ENCODE measurements at places on chromosomes 12 and 14.

DNA sequence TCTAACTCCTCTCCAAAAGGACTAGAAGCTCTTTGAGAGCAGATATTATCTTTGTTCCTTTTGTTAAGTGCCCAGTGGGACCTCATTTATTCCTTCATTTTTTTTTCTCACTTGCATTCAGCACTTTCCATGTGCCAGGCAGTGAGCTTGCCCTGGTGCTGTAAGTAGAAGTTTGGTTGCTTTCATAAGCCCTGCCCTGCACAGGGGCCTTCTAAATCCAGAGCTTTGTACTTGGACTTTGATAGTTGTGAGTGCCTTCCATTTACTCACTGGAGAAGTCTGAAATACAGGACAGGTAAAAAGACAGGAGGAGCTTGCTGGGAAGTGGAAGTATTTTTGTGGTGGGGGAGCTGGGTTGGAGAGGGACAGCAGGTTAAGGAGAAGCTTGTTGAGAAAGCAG, 56.7 kb upstream of the PTCSC3 start:
- DNase-seq, result no peak

- peak; percentile 46 for DNase-seq
Observed at GRCh38 chr14:88614218-88614907, 51.5 kb downstream of the ZC3H14 start.

GRCh38 chr14:23932639-23933038, 20.9 kb upstream of the DHRS4 start:
- no peak for DNase-seq

- DNase-seq, result no peak
Observed at GRCh38 chr12:30364822-30365221, 330.8 kb downstream of the IPO8 start.

DNA sequence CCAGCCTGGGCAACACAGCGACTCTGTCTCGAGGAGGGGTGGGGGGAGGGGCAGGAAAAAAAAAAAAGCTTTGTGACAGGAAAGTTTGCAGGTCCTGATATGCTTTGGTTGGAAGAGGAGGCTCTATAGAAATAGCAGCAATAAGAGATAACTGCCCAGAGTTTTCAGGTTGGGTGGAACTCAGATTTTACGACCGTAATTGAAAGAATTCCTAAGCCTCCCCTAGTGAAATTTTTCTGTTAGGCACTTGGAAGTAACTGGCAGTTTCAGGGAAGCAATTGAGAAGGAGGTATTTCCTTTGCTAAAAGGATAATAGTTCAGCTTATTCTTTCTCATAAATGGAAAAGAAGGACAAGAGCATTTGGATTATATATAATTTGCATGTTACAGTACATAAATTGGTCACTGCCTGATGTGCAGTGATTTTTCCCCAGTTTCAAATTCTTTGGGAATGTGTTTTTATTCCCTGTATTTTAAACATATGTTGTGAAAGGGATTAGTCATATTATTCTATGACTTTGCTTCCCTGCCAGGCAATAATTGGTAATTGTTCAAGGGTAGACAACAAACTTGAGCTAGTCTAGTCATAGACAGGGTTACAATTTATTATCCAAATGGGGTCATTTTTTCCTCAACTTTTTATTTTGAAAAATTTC, 452.8 kb downstream of the AEBP2 start:
- no peak for DNase-seq

GRCh38 chr12:19761463-19761862, 322.2 kb downstream of the AEBP2 start:
- DNase-seq, result no peak

DNA sequence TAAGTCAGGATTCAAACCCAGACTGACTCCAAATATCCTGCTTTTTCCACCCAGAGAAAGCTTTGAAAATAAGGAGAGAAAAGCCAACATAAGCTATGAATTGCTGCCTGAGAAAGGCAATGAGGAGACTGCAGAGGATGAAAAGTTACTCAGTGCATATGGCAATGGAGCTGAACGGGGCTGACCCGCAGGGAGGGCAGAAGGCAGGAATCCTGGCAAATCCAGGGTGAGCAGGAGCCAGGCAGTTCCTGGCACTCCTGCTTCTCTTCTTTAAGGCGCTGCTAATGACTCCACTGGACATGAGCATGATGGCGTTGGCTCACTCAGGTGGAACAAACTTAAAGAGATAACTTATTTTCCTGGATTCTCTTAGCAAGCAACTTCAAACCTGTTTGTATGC, 95.2 kb upstream of the TMCC3 start:
- no peak for DNase-seq

DNA sequence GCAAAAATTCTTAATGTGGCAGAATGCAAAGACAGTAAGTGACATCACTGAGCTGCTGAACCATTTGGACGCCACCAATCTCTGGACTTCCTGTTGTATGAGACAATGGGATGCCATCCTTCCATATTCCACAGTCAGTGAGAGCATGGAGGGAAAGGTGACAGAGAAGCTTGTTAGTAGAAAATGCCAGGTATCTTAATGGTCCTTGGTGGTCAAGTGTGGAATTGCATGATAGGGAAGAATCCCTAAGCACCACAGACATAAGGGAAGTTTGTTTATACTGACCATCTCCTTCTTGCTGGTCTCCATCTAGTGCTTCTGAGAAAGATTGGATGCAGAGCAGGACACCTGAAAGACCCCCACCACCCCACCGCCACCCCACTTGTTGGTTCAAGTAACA, 1410.0 kb upstream of the TMEM132C start:
- no peak for DNase-seq

DNA sequence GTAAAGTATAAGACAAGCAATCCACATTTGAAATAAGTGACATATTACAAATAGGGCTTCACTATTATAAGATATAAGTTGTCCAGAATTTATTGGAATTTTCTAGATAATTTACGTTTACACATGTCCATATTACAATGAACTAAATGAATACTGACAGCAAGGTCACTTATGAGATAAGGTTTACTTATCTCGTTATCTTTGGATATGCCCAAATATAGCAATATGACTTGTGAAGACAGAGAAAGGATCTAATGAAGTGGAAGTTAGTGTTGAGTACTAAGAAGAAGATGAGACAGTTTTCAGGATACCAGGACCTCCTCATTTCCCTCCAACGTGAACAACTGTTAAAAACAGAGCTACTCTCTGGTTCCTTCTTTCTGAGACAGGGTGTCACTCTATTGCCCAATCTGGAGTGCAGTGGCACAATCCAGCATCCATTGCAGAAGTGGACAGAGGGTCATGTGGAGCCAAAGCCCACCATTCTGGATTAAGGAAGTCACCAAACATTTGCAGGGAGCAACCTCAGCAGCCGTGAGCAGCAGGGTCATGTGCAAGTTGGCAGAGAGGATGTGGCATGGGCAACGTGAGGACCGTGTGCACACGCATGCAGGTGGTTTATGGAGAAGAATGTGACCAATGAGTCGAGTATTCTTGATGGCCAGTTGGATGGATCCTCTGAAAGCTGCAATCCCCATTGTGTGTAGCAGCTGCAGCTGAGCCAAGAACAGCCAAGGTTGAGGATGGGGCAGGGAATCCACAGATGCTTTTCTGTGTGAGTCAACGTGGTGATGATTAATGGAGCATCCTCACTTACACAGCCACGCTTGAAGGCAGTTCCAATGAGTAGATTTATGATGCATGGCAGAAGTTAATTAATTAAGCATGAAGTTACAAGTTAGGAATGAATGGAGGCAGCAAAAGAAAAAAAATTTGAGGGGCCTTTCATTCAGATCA, 111.0 kb downstream of the BICD1 start:
- peak; percentile 7 for DNase-seq

GRCh38 chr12:122846622-122847515, 11.6 kb downstream of the HIP1R start:
- DNase-seq, result no peak

- no peak for DNase-seq
Observed at GRCh38 chr12:117147639-117148038, 42.6 kb downstream of the FBXO21 start.

DNA sequence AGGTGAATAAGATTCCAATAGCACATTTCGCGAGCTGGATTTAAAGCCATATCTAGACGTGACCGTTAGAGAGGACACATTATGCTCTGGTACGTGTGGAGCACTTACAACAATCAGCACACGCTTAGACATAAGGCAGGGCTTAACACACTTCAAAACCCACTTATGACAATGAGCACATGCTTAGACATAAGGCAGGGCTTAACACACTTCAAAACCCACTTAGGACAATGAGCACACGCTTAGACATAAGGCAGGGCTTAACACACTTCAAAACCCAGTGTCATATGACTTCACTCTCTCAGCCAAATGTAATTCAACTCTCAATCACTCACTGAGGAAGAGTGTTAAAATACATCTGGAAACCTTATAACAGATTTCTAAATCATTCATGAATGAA, 11.2 kb upstream of the PLD4 start:
- DNase-seq, result no peak

GRCh38 chr12:50013361-50014147, 11.7 kb downstream of the RACGAP1 start:
- DNase-seq, result no peak

GRCh38 chr14:77603654-77604255, 12.7 kb downstream of the SPTLC2 start:
- no peak for DNase-seq

DNA sequence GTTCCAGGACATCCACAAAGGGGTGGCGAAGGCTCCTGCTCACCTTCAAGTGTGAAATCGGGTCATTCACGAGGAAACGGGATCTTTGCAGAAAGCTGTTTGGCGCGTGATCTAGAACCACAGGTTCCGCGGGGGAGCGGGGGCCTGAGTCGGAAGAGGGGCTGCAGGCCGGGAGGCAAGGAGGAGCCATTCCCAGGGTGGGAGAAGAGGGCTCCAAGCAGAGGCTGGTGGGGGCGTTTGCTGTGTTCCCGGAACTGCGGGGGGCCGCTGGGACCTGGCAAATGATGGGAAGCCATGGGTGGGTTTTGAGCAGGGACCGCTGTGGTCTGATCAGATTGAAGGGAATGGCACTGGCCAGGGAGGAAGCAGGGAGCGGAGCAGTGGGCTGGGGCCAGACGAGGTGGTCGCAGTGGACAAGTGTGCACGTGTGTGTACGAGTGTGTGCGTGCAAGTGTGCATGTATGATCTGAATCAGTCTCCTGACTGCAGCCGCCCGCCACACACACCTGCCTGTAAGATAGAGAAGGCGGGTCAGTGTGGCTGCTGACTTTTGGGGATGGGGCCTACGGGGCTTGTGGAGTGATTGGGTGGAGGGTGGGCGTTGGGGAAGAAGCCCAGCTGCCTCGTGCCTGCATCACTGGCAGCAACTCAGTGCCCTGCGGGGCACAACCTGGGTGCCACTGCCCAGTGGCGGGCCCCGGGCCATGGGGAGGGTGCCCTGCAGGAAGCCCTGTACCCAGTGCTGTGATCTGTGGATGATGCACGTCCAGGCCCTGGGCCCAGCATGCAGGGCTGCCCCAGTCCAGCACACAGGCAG, 141.9 kb downstream of the KIF26A start:
- DNase-seq, result no peak

All from kidney capillary endothelial cell (primary cell).